ENCODE measurements at places on chromosomes 3 and 15. TPM values are rescaled to one million over a fixed set of nuclear protein-coding genes. Genes with fewer than 3 reads are reported as not detected.

GRCh38 chr3:98512576-98512975 is 10.1 kb downstream of the CLDND1 start:
- H3K4me1 ChIP-seq: no peaks in the 10 kb centered on the region
- no peak overlapping the region for H3K4me3 ChIP-seq

GRCh38 chr3:179949869-179950268 is 86.9 kb downstream of the PEX5L start:
- H3K27me3 ChIP-seq: no peaks in the 10 kb centered on the region
- peak overlapping the region; percentile 97 for H3K27ac ChIP-seq
- peaks cover 74% of the 10 kb centered on the region for H3K4me1 ChIP-seq
- no peak for DNase-seq
- H3K4me3 ChIP-seq: peak overlapping the region; percentile 45

DNA sequence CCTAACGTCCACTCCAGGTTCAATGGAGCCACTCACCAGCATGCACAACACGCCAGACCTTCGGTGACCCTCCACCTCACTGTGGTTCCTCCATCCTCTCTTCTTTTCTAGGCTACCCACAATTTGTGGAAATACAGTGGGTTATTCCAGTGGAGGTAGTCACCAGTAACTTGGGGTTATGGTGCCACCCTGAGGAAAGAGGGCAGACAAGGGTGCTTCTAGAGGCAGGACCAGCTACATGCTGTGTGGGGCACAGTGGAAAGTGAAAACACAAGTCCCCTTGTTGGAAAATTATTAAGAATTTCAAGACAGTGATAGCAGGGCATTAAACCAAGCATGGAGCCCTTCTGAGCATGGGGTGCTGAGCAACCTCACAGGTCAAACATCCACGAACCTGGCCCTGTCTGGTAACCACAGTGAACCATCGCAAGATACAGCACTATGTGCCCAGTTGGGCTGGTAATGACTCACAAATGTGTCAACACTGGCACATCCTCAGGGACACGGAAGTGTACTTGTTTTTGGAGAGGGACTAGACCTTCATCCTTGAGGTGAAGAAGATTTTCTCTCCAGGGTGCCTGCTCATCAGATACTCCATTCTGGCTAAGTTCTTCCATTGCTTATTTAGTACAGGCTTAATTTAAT is 166.7 kb downstream of the STT3B start:
- no peak overlapping the region for H3K27ac ChIP-seq
- peaks cover 15% of the 10 kb centered on the region for H3K4me1 ChIP-seq
- no peak for DNase-seq
- H3K36me3 ChIP-seq: peaks cover 48% of the 10 kb centered on the region
- H3K27me3 ChIP-seq: no peaks in the 10 kb centered on the region

- no peaks in the 10 kb centered on the region for H3K36me3 ChIP-seq
- no peak overlapping the region for H3K4me3 ChIP-seq
- no peak overlapping the region for H3K27ac ChIP-seq
- DNase-seq: no peak
- H3K4me1 ChIP-seq: no peaks in the 10 kb centered on the region
- no peaks in the 10 kb centered on the region for H3K27me3 ChIP-seq
Observed at GRCh38 chr3:3726549-3726948, 72.7 kb upstream of the LRRN1 start.

GRCh38 chr3:63493101-63493500 is 159.4 kb upstream of the SNTN start:
- no peak overlapping the region for H3K27ac ChIP-seq
- H3K36me3 ChIP-seq: no peaks in the 10 kb centered on the region
- no peaks in the 10 kb centered on the region for H3K4me1 ChIP-seq
- DNase-seq: no peak
- no peaks in the 10 kb centered on the region for H3K27me3 ChIP-seq

GRCh38 chr3:184300378-184300720 is 1.3 kb downstream of the PSMD2 start:
- H3K4me3 ChIP-seq: peak overlapping the region; percentile 77
- H3K36me3 ChIP-seq: peaks cover 47% of the 10 kb centered on the region
- no peaks in the 10 kb centered on the region for H3K27me3 ChIP-seq
- H3K27ac ChIP-seq: no peak overlapping the region
- no peak for DNase-seq
- H3K4me1 ChIP-seq: peaks cover 16% of the 10 kb centered on the region

DNA sequence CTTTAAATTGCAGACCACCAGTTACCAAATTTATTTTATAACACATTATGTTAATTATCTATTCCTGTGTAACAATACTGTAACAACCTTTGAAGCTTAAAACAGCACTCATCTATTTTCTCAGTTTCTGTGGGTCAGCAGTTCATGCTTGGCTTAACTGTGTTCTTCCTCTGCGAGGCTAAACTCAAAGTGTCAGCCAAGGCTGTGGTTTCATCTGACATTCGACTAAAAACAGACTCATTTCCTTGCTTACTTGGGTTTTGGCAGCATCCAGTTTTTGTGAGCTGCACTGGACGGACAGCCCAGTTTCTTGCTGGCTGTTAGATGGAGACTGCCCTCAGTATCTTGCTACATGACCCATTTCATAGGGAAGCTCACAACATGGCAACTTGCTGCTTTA is 247.3 kb upstream of the KCNH8 start:
- no peaks in the 10 kb centered on the region for H3K36me3 ChIP-seq
- no peak overlapping the region for H3K27ac ChIP-seq
- H3K27me3 ChIP-seq: no peaks in the 10 kb centered on the region

DNA sequence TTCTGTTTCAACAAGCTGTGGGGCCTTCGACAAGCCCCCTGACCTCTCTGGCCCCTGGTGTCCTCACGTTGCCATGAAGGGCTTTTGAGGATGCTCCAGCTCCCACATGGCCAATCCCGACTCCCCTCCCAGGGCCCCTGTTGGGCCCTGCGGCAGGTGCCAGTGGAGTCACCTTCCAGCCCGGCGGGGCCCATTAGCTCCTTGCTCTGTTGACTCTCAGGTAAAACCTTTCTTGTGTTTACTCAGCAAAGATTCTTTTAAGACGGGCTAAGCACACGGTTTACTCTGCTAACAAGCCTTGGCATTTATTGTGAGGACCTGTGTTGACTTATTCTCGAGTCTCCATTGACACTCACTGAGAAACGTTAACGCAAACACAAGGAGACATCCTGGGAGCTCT is 15.0 kb downstream of the RPLP1 start:
- H3K36me3 ChIP-seq: no peaks in the 10 kb centered on the region
- H3K27me3 ChIP-seq: no peaks in the 10 kb centered on the region
- DNase-seq: no peak
- H3K4me1 ChIP-seq: peaks cover 6% of the 10 kb centered on the region
- H3K27ac ChIP-seq: no peak overlapping the region
- H3K4me3 ChIP-seq: no peak overlapping the region

DNA sequence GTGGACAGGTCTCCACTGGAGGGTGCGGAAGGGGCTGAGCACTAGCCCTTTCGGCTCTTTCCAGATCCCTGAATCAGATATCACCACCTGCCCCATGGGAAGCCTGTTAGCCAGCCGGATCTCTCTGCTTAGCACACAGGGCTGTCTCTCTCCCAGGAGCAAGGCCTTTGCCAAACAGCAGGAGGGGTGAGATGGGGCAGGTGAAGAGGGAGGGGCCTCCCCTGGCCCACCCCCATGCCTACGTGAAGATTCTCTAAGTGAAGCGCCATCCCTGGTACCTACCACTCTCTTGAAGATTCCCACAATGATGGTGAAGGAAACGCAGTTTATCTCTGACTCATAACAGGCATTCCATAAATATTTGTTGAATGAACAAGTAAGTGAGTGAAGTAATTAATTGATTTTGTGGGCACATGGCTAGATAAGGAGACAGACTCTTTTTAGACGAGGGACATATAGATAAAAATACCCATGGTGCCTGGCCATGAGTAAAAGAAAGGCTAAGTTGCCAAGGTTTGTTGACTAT is 19.6 kb upstream of the HCN4 start:
- H3K4me1 ChIP-seq: no peaks in the 10 kb centered on the region
- H3K36me3 ChIP-seq: no peaks in the 10 kb centered on the region
- H3K27ac ChIP-seq: no peak overlapping the region

DNA sequence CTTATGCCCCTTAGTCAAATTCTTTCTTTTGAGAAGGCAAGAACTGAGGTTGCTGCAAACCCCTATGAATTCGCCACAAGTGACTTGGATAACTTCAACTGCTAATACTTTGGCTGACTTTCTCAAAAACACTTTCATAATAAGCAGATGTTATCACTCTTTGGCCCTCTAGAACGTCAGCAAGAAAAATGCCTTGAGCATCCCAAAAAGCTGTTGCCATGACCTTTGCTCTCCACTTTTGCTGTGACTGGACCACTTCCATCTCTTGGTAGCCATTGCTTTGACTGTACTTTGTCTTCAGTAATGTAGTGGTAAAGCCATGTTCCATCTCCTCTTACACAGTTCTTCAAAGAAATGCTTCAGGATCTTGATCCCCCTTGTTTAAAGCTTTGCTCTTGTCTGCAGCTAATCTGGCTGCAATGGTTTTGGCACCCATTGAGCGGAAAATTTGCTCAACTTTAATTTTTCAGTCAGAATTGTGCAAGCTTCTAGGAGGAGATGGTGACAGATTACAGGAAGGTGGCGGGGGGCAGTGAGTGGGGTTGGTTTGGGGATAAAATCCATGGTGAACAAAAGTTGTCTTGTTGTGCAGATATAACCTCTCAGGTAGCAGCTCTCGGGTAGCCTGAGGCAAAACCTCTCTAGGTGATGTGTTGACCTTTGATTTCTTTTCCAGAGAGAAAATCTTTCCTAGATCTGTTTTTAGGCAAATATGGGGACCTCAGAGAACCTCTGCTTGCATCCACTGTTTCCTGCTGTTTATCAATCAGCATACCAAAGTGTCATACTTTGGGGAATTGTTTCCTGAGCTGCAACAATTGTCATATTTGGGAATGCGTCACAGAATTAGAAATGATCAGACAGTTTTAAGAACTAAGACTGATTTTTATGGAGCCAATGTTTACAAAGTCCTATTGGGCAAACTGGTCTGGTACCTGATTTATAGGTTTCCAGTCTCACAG is 83.6 kb downstream of the CCR1 start:
- no peak overlapping the region for H3K27ac ChIP-seq
- no peak overlapping the region for H3K4me3 ChIP-seq
- DNase-seq: no peak
- peaks cover 17% of the 10 kb centered on the region for H3K4me1 ChIP-seq
- H3K27me3 ChIP-seq: no peaks in the 10 kb centered on the region

DNA sequence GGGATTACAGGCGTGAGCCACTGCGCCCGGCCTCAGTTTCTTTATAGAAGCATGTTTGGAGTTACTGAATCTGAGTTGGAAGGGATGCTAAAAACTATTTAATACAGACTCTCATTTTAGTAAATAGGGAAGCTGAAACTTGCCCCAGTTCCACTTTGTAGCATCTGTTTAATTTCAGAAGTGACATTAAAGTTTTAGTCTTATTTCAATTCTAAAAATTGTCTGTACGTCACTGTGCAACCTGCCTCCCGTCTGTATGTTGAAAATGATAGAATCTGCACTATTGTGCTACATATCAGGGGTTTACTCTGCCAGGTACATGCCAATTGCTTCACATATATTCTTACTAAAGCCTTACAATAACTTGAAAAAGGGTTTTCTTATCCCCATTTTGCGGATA is 15.3 kb downstream of the CNOT10 start:
- H3K36me3 ChIP-seq: peaks cover 11% of the 10 kb centered on the region
- no peak for DNase-seq
- peaks cover 21% of the 10 kb centered on the region for H3K4me1 ChIP-seq
- peak overlapping the region; percentile 30 for H3K27ac ChIP-seq

GRCh38 chr3:122691195-122691594 is 10.6 kb downstream of the PARP14 start:
- H3K27me3 ChIP-seq: no peaks in the 10 kb centered on the region
- H3K4me1 ChIP-seq: peaks cover 20% of the 10 kb centered on the region
- no peak overlapping the region for H3K4me3 ChIP-seq
- H3K27ac ChIP-seq: no peak overlapping the region
- peaks cover 4% of the 10 kb centered on the region for H3K36me3 ChIP-seq

- H3K36me3 ChIP-seq: no peaks in the 10 kb centered on the region
- no peak overlapping the region for H3K4me3 ChIP-seq
- H3K27me3 ChIP-seq: no peaks in the 10 kb centered on the region
- no peaks in the 10 kb centered on the region for H3K4me1 ChIP-seq
Observed at GRCh38 chr15:28984421-28985315, 98.9 kb downstream of the APBA2 start.

DNA sequence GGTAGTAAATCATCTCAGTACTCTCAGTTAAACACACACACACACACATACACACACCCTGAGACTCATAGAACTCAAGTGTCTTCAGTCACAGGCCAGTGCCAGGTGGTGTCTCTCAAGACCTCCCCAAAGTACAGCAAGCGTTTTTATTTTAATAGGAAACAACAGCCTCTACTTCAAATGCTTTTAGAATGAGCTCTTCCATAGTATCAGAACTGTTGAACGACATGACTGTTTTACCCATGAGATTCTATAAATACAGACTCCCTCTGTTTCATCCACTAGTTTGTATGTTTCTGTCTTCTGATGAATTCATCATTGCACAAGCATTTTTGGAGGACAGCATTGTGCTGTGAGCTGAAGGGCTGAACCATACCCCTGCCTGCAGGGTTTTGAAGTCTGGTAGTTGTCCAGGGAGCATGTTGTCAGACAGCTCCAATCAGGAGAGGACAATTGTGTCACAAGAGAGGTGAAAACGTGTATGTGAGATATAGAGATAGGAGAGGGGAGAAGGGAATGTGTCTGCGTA is 201.0 kb upstream of the BCL6 start:
- DNase-seq: peak; percentile 93
- peak overlapping the region; percentile 97 for H3K27ac ChIP-seq
- no peaks in the 10 kb centered on the region for H3K36me3 ChIP-seq
- H3K4me1 ChIP-seq: peaks cover 100% of the 10 kb centered on the region
- peak overlapping the region; percentile 62 for H3K4me3 ChIP-seq

DNA sequence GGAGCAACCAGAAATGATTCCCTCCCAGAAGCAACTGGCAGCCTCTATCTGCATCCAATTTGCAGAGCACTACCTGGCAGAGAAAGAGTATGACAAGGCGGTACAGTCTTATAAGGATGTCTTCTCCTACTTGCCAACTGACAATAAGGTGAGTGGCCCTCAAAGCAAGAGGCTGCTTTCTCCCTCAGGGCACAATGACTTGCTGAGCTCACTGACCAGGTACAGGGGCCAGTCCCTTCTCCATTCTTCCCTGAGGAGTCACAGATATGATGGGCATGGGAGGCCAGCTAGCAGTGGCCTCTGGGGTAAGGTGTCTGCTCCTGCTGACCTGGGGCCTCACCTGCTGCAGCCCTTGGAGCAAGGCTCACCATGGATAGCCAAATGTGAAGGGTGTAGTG is 20.3 kb downstream of the CSRNP1 start:
- DNase-seq: no peak
- peaks cover under 1% of the 10 kb centered on the region for H3K4me1 ChIP-seq
- H3K36me3 ChIP-seq: peaks cover 3% of the 10 kb centered on the region
- H3K27ac ChIP-seq: no peak overlapping the region
- no peak overlapping the region for H3K4me3 ChIP-seq

GRCh38 chr3:112497897-112498548 is 1.2 kb downstream of the BTLA start:
- H3K27ac ChIP-seq: no peak overlapping the region
- no peak overlapping the region for H3K4me3 ChIP-seq
- DNase-seq: no peak

INSYN1 gene
- total RNA-seq: not detected
